Left ventricle myocardium superior (tissue), 1 donor: ENCODE measurements at places on chromosomes 11 and 22. TPM values are rescaled to one million over a fixed set of nuclear protein-coding genes. Genes with fewer than 3 reads are reported as not detected.
A peak's percentile ranks its signal among the peaks of the same experiment; 100 is the strongest.

Gene IGSF9B
- 34.5 TPM for total RNA-seq

- no peak for DNase-seq
These were observed 787.5 kb downstream of the OPCML start for GRCh38 chr11:132744771-132745170.

DNA sequence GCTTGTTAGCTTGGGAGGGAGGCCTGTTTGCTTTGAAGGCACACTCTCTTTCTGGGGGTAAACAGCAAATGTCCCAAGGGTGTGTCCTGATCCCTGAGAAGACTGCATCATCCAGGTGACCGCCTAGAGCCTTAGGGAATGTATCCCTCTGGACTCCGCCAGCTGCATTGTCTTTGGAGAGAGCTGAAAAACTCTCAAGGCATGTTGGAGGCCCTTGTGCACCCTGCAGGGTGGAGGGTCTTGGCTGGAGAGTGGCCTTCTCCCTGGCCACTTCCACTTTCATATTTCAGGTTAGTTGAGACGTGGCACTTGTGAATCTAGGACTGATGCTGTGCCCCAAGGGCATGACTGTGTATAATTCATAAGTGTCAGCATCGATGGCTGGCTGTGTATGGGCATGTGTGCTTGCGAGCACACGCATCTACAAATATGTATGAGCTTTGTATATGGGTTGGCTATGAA is 70.6 kb downstream of the ZBTB16 start:
- DNase-seq: no peak

GRCh38 chr11:128196235-128196634 is 391.1 kb downstream of the ETS1 start:
- DNase-seq: no peak

DNA sequence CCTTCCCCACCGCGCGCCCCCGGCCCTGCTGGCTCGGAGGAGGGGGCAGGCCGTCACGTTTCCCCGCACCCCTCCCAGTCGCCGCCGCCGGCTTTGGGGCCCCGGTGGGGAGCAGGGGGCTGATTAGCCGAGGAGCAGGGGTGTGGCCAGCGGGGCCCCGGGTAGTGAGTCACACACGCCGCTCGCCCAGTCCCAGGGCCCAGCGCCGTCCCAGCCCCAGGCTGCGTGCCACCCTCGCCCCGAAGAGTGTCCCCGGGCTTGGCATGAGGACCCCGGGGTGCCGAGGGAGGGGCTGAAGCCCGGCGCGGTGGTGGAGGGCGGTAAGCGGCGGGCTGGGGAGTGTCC is 34.4 kb downstream of the PRDM11 start:
- DNase-seq: peak; percentile 80
